ENCODE measurements at places on chromosomes 6 and 20. TPM values are rescaled to one million over a fixed set of nuclear protein-coding genes. Genes with fewer than 3 reads are reported as not detected.

GRCh38 chr6:111478749-111479148 is 4.3 kb downstream of the REV3L start:
- no peak overlapping the region for H3K27ac ChIP-seq
- H3K4me3 ChIP-seq, result no peak overlapping the region
- H3K36me3 ChIP-seq, result peaks cover 3% of the 10 kb centered on the region
- no peaks in the 10 kb centered on the region for H3K27me3 ChIP-seq

DNA sequence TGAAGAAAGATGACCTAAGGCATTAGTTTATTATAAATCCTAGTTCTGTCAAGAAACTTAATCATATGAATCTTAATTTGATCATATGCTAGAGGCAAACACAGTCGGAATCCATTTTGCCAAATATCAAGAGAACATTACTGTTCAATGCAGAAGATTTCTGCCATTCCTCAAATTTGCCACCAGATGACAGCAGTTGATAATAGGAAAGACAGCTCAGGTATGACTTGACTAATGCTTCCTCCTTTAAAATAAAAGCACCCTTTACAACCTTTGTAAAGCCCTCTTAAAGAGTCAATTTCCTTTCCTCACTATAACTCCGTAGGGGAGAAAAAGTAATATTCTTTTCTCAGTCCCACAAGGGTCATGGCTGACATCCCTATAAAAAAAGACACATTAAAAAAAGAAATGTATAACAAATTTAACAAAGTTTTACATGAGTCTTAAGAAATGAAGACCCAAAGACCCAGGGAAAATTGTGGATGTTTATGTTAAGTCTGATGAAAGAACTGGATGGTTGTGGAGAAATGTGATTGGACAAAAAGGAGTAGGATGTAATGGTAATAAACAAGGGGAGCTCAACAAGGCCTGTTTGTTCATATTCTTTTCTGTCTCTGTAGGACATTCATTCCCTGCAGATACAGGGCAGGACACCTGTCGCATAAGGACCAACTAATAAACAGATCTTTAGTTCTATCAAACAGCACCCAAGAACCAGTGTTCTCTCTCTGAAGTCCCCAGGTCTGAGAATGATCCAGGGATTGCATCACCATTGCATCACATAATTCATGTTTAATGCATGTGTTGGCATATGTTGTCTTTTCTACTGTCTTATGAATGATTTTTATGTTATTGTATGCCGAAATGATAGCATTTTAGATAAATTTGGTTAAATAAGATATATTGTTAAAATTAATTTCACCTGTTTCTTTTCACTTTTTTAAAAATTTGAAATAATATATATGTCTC is 23.0 kb upstream of the IL17A start:
- H3K36me3 ChIP-seq, result peaks cover 1% of the 10 kb centered on the region
- peaks cover 18% of the 10 kb centered on the region for H3K27me3 ChIP-seq
- DNase-seq, result peak; percentile 30
- H3K27ac ChIP-seq, result peak overlapping the region; percentile 55
- H3K4me1 ChIP-seq, result peaks cover 34% of the 10 kb centered on the region

GRCh38 chr20:1965520-1966351 is 28.1 kb downstream of the PDYN start:
- H3K27me3 ChIP-seq, result peaks cover 23% of the 10 kb centered on the region
- peak overlapping the region; percentile 54 for H3K4me3 ChIP-seq
- DNase-seq, result peak; percentile 89
- peaks cover 14% of the 10 kb centered on the region for H3K4me1 ChIP-seq
- H3K36me3 ChIP-seq, result no peaks in the 10 kb centered on the region
- peak overlapping the region; percentile 43 for H3K27ac ChIP-seq

GRCh38 chr20:63660622-63661021 is 2.5 kb downstream of the RTEL1 start:
- peaks cover 27% of the 10 kb centered on the region for H3K4me1 ChIP-seq
- DNase-seq, result no peak
- H3K4me3 ChIP-seq, result no peak overlapping the region
- H3K27me3 ChIP-seq, result no peaks in the 10 kb centered on the region

GRCh38 chr20:8461186-8461585 is 329.1 kb downstream of the PLCB1 start:
- H3K4me1 ChIP-seq, result no peaks in the 10 kb centered on the region
- no peaks in the 10 kb centered on the region for H3K36me3 ChIP-seq
- H3K27ac ChIP-seq, result no peak overlapping the region
- no peak for DNase-seq

GRCh38 chr20:12577213-12577612 is 431.6 kb upstream of the SPTLC3 start:
- H3K4me3 ChIP-seq, result no peak overlapping the region
- no peaks in the 10 kb centered on the region for H3K27me3 ChIP-seq
- H3K4me1 ChIP-seq, result no peaks in the 10 kb centered on the region

DEFB127 gene
- not detected for total RNA-seq

DNA sequence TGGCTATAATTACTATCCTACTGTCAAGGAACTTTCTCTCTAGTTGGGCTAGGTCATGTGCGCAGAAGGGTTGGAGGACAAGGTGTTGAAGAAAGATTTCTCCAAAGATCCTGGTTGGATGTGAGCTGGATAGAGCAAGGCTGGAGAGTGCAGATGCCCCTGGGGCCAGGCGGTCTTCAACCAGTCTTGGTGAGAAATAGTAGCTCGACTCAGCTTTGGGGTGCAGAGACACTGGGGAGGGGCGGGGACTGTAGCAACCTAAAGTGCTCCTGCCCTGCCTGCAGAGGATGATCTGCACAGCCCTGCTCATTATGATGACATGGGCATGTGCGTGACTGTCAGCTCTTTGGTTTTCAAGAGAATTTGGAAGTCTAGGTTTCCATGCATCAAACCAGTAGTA is 35.9 kb downstream of the PHACTR3 start:
- no peak overlapping the region for H3K27ac ChIP-seq
- no peak for DNase-seq
- no peaks in the 10 kb centered on the region for H3K4me1 ChIP-seq

DNA sequence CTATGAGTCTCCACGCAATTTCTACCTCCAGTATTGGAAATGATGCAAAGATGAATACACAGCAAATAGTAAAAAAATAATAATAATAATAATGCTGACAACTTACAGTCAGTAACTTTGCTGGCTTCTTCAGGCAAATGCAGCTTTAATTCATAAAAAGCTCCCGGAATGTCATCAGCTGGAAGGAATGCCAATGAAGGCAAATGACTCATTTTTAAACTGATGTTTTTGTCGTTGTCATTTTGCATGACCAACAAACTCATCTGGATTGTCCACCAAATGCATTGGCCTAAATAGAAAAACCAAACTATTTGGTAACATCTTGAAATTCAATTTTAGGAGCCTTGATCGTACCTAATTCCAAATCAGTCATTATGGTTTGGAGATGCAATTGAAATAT is 217.1 kb downstream of the ALDH8A1 start:
- peaks cover 2% of the 10 kb centered on the region for H3K27me3 ChIP-seq
- DNase-seq, result no peak
- H3K4me1 ChIP-seq, result no peaks in the 10 kb centered on the region
- no peaks in the 10 kb centered on the region for H3K36me3 ChIP-seq

DNA sequence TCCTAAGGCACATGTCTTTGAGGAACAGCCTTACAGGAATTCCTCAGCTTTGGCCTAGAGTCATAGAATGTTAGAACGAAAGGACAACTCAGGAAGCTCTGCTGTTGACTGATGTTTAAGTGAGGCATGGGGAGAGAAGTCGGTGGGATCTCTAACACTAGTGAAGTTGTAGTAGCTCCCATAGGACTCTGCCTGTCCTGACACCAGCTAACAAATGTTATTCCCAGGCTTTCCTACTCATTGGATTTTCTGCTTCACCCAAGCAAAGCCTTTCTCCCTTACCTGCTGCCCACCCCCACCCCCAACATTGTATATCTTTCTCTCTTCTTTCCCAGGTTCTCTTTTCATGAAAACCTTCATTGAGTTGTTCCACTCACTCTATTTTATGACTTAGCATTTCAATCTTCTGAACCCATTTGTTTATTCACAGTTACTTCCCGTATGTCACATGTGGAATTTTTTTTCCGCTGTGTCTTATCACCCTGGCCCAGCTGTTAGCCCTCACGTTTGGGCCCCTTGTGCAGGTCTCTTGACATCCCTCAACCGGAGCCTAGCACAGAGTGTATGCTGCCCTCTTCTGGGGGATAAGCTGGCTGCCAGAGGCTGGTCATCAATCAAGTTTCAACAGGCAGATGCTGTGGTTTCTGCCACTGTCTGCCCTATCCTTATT is 39.2 kb upstream of the RNF8 start:
- H3K4me3 ChIP-seq, result no peak overlapping the region
- peak; percentile 68 for DNase-seq
- H3K36me3 ChIP-seq, result peaks cover 5% of the 10 kb centered on the region
- H3K4me1 ChIP-seq, result peaks cover 2% of the 10 kb centered on the region

DNA sequence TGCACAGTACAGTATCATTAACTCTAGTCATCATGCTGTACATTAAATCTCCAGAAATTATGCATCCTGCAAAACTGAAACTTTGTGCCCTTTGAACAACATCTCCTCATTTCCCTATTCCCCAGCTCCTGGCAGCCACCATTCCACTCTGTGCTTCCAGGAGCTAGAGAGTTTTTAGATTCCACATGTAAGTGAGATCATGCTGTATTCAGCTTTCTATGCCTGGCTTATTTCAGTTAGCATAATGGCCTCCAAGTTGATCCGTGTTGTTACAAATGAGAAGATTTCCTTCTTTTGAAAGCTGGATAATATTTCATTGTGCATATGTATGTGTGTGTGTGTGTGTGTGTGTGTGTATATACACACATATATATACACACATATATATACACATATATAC is 86.9 kb upstream of the SLC24A3 start:
- H3K36me3 ChIP-seq, result no peaks in the 10 kb centered on the region
- H3K4me3 ChIP-seq, result no peak overlapping the region
- H3K27ac ChIP-seq, result no peak overlapping the region
- no peaks in the 10 kb centered on the region for H3K4me1 ChIP-seq
- no peak for DNase-seq
- peaks cover 2% of the 10 kb centered on the region for H3K27me3 ChIP-seq

GRCh38 chr6:36054956-36055355 is 27.3 kb downstream of the MAPK14 start:
- peaks cover 12% of the 10 kb centered on the region for H3K36me3 ChIP-seq
- H3K4me3 ChIP-seq, result no peak overlapping the region
- DNase-seq, result no peak

HDGFL1 gene
- not detected for total RNA-seq

DNA sequence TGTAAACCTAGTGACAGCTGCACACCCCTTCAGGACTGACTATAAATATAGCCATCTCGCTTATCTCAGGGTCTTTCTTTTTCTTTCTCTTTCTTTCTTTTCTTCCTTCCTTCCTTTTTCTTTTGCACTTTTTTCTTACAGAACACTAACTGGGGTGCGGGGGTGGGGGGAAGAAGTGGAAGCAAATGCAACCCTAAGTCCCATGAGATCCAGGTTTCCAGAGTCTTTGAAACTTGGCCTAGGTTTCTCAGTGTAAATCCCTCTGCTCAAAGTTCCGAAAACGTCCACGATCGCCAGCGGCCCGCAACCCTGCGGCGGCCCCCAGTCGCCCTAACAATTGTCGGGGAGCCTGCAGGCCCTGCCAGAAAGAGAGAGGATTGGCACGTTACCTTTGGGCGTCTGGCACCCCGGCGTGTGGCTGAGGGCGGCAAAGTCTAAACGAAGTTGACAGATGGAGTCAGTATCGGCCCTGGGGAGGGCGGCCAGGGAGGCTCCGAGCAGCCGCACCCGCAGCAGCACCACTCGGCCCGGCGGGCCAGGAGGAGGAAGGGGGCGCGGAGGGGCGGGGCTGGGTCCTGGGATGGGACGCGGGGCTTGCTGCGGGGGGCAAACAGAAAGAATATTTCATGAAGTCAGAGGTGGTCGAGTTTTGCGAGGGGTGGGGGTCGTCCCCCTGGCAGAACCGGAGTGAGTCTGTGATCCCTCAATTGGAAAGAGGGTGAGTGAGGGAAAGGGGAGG is 577 bp upstream of the FOXF2 start:
- H3K36me3 ChIP-seq, result no peaks in the 10 kb centered on the region
- peak overlapping the region; percentile 65 for H3K4me3 ChIP-seq
- no peak for DNase-seq
- peaks cover 73% of the 10 kb centered on the region for H3K27me3 ChIP-seq
- H3K27ac ChIP-seq, result no peak overlapping the region

GRCh38 chr20:21338291-21338690 is 35.2 kb downstream of the XRN2 start:
- DNase-seq, result no peak
- no peak overlapping the region for H3K4me3 ChIP-seq
- peaks cover 63% of the 10 kb centered on the region for H3K36me3 ChIP-seq
- H3K27ac ChIP-seq, result no peak overlapping the region
- H3K4me1 ChIP-seq, result no peaks in the 10 kb centered on the region
- no peaks in the 10 kb centered on the region for H3K27me3 ChIP-seq

DNA sequence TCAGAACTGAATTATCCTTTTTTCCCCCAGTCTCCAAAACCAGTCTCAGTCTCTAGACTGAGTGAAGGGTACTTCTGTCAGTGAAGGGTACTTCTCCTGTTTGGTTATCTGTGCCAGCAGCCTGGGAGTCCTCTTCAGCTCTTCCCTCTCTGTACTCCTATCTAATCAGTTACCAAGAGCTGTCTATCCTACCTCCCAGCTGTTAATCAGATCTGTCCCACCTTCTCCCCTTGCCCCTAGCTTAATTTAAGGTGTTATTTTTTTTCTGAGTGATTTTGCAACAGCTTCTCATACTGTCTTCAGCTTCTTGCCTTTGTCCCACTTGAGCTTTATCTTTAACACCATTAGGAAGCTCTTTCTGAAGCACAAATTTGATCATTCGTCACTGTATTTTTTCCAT is 491.9 kb upstream of the SOX4 start:
- DNase-seq, result no peak
- peaks cover 11% of the 10 kb centered on the region for H3K4me1 ChIP-seq
- no peak overlapping the region for H3K27ac ChIP-seq
- no peak overlapping the region for H3K4me3 ChIP-seq
- H3K36me3 ChIP-seq, result peaks cover 6% of the 10 kb centered on the region
- no peaks in the 10 kb centered on the region for H3K27me3 ChIP-seq

ANKEF1 gene
- 3.2 TPM for total RNA-seq

GRCh38 chr6:42555477-42556457 is 8.1 kb upstream of the UBR2 start:
- no peak overlapping the region for H3K4me3 ChIP-seq
- peaks cover 1% of the 10 kb centered on the region for H3K4me1 ChIP-seq
- DNase-seq, result no peak
- no peak overlapping the region for H3K27ac ChIP-seq

WFDC5 gene
- total RNA-seq, result not detected

GRCh38 chr20:22590662-22591061 is 6.3 kb upstream of the FOXA2 start:
- H3K27me3 ChIP-seq, result peaks cover 39% of the 10 kb centered on the region
- no peak overlapping the region for H3K27ac ChIP-seq
- DNase-seq, result no peak
- no peak overlapping the region for H3K4me3 ChIP-seq

DNA sequence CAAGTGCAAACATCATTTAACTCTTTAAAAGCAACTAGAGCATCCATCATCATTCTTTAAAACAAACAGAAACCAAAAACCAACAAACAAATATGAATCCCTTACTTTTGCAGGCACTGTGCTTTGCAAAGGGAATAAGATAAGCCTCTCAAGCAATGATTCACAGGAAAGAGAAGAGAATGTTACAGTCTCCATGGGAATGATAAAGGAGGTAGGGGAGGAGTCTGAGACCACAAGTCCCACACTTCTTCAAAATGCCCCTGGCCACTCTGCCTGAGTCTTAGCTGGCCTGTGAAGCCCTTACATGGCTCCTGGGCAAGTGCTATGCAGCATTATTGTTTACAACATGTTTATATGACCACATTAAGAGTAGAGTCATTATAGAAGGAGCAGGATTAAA is 257.7 kb upstream of the MARCKS start:
- H3K4me3 ChIP-seq, result no peak overlapping the region
- H3K27me3 ChIP-seq, result peaks cover 2% of the 10 kb centered on the region
- H3K27ac ChIP-seq, result no peak overlapping the region
- no peak for DNase-seq
- H3K4me1 ChIP-seq, result no peaks in the 10 kb centered on the region
- H3K36me3 ChIP-seq, result no peaks in the 10 kb centered on the region
